CD4-positive, alpha-beta T cell treated with Interleukin-21 for 1 hour (primary cell): ENCODE measurements at places on chromosomes 2 and 18.

DNA sequence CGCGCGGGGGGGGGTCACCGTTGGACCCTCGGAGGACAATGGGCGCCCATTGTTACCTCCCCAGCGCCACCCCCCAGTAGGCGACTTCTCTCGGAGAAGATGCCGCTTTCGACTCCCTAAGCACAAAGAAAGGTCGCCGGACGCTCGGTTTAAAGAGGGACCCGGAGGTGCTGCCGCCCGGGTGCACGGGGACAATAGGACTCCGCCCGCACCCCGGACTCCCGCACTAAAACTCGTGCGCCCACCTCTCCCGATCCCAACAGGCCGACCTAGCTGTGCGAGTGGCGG, 318 bp upstream of the CDC42EP3 start:
- no peak for DNase-seq

- no peak for DNase-seq
These were observed 224.1 kb downstream of the MTX2 start for GRCh38 chr2:176493226-176493825.

GRCh38 chr18:14085770-14086457, 46.3 kb downstream of the ZNF519 start:
- no peak for DNase-seq

- DNase-seq, result no peak
These were observed 71.8 kb downstream of the RAPH1 start for GRCh38 chr2:203463266-203463678.

GRCh38 chr2:129849559-129850160, 129.8 kb upstream of the RAB6C start:
- peak; percentile 66 for DNase-seq

- no peak for DNase-seq
These were observed 55.7 kb upstream of the CYP1B1 start for GRCh38 chr2:38131676-38132075.

- DNase-seq, result no peak
These were observed 66.5 kb upstream of the SKOR2 start for GRCh38 chr18:47317824-47318508.

DNA sequence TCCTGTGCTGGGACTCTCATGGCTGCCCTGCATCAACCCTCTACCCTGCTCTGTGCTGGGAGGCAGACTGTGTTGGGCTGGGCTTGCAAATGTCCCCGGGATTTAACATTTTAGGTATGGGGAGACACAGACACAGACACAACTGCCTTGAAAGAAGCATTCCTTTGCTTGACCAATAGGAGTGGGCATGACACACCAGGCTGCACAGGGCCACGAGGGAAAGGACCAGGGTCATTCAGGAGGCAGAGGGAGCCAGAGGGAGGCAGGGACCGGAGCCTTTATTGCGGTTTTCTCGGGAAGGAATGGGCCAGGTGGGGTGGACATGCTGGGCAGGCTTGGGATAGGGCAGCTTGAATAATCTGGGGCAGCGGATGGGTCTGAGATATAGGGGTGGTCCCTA, 238.7 kb upstream of the COPS8 start:
- DNase-seq, result no peak

DNA sequence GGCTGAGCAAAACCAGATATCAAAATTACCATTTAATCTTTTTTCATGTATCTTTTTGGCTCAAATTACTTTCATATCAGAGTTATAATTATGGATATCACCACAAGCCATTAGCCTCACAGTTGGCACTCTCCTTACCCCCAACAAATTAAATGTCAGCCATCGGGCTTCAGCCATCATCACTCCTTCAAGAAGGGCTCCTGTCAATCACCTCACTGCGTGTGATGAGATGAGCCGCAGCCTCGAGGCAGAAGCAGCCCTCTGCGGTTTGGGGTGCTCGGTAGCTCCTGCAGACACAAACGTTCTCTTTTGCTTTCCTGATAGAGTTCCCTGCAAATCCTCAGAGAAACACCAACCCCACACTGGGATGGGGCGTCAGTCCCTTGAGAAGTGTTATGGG, 94.1 kb downstream of the DNER start:
- DNase-seq, result no peak

DNA sequence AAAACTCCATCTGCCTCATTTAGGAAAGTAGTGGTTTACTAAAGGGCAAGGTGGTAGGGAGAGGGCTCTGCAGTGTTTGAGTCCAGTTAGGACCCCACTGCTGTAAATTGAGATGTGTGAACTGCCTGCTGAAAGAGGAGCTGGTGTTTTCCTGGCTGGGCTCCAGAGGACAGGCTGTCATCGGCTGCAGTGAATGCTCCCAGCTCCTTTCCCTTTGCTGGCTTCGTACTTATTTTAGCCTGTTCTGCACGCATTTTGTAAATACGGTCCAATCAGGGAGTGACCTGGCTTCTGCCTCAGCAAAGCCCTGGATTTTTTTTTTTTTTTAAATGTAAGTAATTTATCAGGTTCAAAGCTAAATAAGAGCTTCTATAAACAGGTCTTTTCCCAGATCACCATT, 37.5 kb downstream of the SLC4A3 start:
- no peak for DNase-seq

DNA sequence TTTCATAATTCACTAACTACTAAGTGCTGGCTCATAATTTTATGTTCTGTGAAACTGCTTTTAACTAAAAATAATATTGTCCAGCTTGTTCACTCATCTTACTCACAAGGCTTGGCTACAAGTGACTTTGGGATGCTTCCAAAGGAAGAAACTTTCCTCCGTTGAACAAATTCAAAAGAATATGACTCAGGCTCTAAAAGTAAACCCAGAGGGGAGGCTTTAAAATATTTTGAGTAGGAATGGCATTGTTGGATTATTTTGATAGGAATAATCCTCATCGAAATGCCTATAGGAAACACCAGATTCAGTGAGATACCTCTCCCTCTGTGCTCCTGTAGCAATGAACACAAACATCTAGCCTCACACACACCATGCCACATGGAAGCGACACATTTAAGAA, 25.2 kb upstream of the TLK1 start:
- no peak for DNase-seq

DNA sequence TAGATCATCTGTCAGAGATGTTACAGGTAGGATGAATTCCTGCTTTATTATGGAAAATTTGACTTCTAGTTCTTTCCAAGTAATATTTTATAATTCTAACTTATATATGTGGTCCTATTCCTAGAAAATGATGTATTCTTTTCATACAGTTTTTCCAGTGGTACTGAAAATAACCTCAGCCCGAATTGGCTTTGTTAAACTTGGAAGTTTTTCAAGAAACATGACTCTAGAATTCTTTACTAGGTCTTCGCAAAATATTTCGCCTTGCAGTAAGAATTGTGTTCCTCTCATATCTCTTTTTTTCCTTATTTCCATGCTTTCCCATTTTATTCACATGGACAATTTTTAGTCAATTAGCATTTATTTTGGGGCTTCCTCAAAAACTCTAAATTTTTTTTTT, 60.5 kb downstream of the BMPR2 start:
- DNase-seq, result no peak

- peak; percentile 62 for DNase-seq
These were observed 76.4 kb downstream of the AP1S3 start for GRCh38 chr2:223760838-223761502.

GRCh38 chr2:84477886-84478285, 18.8 kb upstream of the SUCLG1 start:
- DNase-seq, result no peak

DNA sequence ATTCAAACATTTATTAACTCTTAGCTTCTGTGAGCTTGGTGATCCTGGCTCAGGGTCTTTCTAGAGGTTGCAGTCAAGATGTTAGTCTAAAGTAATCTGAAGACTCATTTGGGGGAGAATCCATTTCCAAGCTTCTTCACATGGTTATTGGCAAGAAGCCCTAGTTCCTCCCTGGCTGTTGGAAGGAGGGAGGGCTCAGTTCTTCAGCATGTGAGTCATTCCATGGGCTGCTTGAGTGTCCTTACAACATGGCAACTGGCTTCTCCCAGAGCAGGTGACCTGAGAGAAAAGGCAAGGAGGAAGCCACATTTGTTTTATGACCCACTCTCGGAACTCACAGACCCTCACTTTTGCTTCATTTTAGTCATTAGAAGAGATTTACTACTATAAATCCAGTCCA, 10.6 kb upstream of the C2orf74 start:
- DNase-seq, result no peak

DNA sequence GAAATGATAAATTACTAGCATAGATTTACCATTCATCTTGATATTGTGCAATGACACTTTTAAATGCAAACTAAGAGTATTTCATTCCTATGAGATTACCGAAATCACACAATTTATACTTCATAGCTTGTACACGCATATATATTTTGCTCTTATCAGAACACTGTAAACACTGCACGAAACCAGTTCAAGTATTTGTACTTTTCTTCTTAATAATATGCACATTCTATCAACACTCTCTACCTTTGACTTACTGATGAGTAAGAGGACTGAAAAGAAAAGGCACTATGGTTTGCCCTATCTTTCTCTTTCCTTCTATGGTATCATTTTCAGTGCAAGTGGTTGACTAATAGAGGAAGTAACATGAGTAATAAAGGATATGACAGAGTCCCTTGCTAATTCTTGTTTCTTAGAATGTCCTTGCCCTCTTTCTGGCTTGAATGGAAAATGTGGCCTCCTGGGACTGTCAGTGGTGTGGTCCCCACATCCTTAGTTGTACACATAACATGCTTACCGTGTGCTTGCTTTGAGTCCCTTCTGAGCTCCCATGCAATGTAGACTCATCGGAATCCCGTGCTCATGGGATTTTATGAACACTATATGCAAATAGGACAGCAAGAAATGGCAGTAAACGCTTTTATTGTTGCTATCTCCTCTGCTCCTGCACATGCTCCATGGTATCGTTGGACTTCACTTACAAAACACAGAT, 363.5 kb upstream of the TNP1 start:
- no peak for DNase-seq

DNA sequence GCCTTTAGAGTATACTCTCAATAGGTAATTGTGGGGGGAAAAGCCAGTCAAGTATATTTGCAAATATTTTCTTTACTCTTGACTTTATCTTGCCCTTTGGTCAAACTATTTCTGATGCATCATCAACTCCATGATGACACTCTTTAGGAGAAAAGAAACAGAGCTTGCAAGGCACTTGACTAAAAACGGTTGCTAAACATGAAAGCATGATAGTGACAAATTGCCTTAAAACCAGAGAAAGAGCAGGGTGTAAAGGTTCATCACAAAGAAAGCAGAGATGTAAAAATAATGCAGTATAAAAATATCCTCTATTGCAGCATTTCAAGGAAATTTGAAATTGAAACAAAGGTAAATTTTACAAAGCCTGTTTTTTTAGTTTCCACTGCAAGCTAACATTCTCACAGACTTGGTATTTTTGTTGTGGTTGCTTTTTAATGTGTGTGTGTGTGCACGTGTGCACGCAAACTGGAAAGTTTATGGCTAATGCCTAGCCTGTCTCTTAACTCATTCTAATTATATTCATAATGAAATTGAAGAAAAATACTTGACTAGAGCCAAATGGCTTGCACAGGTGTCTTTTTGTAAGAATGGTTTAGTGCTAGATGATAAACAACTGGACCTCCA, 503.6 kb downstream of the ARHGAP15 start:
- no peak for DNase-seq

GRCh38 chr2:95158891-95159619, 593 bp downstream of the ZNF514 start:
- no peak for DNase-seq

DNA sequence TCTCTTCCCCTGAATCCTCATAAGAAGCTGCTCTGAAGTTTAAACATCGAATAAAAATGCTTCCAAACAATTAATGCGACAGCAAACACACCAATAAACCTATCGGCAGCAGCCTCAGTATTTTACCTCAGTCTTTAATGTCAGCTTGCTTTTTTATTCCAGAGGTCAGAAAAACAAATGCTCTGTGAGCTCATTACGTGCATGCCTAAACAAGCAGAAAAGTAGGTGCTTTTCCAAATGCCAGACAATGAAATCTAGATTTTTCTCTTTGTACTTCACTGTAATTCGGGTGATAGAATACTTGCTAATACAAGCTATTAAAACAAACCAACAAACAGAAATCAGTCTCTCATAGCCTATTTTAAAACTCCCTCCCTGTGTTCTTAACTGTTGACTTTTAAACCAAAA, 381.5 kb downstream of the NRXN1 start:
- no peak for DNase-seq

DNA sequence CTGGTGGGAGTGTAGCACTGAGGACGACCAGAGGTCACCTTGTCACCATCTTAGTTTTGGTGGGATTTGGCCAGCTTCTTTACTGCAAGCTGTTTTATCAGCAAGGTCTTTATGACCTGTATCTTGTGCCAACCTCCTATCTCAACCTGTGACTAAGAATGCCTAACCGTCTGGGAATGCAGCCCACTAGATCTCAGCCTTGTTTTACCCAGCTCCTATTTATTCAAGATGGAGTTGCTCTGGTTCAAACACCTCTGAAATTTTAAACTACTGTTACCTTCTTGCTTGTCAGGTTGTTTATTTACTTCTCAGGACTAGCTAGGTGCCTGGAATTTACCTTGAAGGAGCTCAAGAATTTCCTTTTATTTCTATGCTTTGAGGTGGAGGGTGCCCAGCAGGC, 9.5 kb upstream of the KCNG3 start:
- no peak for DNase-seq

- DNase-seq, result no peak
These were observed 66.0 kb downstream of the STPG4 start for GRCh38 chr2:47089083-47089464.

DNA sequence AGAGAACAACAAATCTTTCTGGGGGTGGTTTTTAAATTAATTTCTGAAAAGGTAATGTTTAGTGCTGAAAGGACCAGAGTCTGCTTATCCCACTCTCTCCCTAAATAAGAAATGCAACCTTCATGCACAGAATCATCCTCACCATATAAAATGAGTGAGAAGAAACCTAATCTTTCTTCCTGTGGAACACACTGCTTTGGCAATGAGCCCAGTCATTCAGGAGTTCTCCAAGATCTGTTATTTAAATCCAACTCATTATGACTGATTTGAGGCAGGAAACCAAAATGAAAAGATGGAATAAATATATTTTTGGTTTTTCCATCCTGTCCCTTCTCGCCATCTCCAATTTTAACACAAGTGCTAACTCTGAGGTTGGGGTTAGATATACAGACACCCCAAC, 228.3 kb downstream of the SRBD1 start:
- no peak for DNase-seq
